ENCODE measurements at places on chromosomes 13 and 19.
A peak's percentile ranks its signal among the peaks of the same experiment; 100 is the strongest.

DNA sequence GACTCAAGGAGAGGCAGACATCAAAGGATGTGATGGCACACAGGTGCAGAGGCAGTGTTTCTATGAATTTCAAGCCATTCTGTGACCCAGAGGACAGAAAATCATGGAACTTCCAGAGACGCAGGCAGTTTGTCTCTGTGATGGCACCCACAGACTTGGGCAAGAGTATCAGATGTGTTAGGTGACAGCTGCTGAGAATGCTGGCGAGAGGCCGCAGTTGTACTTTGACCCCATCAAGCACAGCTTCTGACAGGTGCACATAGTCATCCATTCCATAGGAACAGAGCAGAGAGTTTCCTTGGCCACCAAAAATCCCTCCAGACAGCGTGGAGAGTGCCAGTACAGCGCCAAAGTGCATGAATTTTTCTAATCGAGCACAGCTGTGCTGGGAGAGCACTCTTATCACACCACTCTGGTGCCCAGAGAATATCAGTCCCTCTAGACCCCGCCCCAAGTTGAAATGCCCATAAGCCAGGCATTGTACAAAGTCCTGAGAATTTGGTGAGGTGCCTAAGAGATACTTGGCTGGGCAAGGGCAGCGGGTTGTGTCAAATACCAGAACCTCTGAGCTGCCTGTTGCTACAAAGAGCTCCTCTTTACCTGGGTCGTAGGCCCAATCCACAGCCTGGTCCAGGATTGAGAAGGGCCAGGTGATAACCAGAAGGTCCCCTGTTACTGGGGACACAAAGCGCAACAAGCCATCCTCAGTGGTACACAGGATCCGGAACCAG is 12.4 kb downstream of the WDR87 start:
- no peak for DNase-seq

DNA sequence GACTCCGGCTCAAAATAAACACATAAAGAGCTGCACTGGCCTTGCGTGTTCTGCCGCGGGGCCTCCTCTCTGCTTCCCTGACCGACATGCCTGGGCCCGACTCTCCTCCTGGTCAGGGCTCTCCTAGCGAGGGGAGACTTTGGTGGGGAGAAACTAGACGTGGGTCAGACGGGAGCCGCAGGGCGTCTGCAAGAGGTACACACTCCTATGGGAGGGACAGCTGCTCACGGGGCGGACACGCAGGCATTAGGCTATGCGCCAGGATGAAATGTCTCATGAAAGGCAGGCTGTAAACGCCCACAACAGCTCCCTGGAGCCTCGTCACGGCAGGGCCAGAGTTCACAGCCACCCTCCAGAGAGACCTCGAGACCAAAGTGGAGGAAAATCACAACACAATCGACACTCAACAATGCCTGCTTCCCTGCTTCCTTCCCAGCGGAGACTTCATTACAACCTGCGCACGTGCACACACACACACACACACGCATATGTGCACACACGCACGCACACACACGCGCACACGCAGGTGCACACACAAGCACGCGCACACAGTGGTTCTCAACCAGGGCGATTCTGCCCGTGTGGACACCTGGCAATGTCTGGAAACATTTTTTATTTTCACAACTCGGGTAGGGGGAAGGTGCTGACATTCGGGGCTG is 5.8 kb downstream of the SLC39A3 start:
- DNase-seq = no peak

DNA sequence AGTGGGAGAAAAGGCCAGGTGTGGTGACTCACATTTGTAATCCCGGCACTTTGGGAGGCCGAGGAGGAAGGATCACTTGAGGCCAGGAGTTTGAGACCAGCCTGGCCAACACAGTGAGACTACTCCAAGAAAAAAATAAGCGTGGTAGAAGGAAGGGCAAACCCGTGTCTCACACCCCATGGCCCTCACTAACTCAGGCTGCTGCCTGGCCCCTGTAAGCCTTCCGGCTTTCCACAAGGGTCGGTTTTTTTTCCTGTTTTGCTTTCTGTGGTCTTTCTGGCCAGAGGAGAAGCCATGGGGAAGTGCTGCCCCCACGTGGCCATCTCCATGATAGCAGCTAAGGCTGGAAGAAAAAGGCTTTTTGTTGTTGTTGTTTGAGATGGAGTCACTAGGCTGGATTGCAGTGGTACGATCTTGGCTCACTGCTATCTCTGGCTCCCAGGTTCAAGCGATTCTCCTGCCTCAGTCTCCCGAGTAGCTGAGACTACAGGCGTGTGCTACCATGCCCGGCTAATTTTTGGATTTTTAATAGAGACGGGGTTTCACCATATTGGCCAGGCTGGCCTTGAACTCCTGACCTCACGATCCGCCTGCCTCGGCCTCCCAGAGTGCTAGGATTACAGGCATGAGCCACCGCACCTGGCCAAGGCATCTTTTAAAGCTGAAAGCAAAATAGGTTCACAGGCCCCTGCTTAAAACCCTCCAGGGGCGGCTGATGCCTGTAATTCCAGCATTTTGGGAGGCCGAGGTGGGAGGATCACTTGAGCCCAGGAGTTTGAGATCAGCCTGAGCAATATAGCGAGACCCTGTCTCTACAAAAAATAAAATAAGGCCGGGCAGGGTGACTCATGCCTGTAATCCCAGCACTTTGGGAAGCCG is 7.5 kb upstream of the ARHGEF18 start:
- DNase-seq = peak; percentile 90

DNA sequence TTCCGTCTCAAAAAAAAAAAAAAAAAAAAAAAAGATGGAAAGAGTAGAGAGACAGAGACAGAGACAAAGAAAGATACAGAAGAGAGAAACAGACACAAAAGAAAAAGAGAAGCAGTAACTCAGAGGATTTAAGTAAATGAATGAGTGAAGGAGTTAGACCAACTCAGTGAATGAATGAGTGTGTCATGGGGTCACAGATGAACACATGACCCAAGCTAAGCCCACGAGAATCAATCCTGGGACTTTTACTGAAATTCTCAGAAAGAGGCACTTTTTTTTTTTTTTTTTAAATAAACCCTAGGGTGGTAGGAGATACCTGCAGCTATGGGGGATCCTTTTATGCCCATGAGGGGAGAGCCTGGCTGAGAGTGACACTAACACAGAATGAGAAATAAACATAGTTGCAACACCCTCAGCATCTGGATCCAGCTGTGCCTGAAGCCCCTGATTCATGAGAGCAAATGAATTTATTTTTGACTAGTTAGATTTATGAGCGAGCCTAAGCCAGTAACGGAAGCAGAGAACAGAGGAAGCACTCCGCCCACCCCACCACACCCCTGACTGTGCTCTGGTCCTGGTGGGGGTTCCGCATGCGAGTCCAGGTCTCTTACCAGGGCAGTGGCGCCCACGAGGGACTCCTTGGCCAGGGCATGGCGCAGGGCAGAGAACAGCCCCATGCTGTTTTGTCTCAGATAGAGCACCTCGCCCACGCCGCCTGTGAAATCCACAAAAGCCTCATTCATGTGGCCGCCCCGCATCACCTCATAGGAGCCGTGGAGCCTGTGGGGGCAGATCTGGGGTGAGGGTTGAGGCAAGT is 4.6 kb downstream of the CAPN12 start:
- DNase-seq = no peak

- no peak for DNase-seq
Observed at GRCh38 chr13:50740052-50740741, 103.3 kb downstream of the DLEU7 start.

- DNase-seq = peak; percentile 48
Observed at GRCh38 chr19:27672309-27673047, 1540.5 kb downstream of the UQCRFS1 start.

DNA sequence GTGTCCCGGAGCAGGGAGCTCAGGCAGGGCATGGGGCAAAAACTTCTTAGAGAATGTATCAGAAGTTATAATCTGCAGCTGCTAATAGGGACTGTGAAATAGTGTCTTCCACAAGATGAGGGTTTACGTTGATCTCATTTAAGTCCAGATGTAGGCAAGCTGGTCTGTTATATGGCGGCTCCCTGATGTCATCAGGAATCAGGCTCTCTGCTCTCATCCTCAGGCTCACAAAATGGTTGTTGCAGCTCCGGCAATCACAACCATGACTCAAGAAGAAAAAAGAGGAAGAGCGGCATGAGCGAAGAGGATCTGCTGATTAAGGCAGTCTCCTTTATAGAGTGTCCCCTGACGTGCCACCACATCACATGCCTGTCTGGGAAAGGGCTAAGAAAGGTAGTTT is 191.3 kb downstream of the KLF5 start:
- DNase-seq = no peak

GRCh38 chr13:47890146-47890814 is 110.8 kb downstream of the SUCLA2 start:
- no peak for DNase-seq

DNA sequence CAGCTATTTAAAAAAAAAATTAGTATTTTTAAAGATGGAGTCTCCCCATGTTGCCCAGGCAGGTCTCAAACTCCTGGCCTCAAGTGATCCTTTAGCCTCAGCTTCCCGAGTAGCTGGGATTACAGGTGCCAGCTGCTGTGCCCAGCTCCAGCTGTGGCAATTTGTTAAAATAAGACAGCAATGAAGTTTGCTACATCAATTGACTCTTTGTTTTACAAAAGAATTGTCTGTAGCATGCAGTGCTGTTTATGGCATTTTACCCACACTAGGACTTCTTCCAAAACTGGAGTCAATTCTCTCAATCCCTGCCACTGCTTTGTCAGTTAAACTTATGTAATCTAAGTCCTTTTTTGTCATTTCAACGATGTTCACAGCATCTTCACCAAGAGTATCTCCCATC is 49.3 kb downstream of the NDFIP2 start:
- no peak for DNase-seq

- no peak for DNase-seq
Observed at GRCh38 chr19:43362179-43362578, 8.7 kb downstream of the CD177 start.

DNA sequence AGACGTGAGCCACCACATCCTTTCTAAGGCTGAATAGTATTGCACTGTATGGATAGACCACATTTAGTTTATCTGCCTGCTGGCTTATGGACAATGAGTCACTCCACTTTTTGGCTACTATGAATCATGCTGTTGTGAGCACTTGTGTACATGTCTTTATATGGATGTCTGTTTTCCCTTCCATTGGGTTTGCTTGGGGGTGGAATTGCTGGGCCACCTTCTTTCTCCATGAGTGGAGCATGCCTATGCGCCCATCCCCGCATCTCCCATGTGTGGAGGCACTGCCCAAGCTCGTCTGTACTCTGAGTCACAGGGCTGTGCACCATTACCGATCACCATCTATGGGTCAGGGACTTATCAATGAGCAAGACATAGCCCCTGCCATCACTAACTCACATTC is 127.2 kb upstream of the GJB6 start:
- no peak for DNase-seq

GRCh38 chr19:50599427-50599826 is 31.2 kb upstream of the LRRC4B start:
- DNase-seq = no peak

DNA sequence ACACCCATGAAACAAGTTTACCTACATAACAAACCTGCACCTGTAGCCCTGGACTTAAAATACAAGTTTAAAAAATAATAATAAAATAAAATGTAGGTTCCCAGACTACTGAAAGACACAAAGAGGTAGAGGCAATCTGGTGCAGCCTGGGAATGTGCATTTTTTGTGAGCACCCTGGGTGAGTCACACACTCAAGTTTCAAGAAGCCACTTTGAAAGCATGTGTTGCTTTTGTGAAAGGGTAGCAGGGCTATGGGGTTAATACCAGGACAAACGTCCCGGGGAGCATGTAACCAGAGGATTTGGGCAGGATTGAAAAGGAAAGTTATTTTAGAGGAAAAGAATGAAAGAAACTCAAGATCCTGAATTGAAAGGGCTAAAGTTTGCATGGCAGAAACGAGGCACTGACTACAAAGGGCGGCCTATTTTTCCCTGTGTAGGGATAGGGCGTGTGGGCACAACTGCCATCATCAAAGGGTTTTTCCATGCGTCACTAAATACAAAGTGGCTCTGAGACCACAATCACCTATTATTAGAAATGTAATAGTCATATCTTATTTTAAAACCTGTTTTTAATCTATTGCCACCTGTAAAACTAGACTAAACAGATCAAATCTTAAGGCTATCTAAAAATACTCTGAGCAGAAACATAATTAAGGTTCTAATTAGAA is 314.9 kb downstream of the COG6 start:
- DNase-seq = no peak

- no peak for DNase-seq
Observed at GRCh38 chr19:32165750-32166149, 179.7 kb upstream of the ZNF507 start.

DNA sequence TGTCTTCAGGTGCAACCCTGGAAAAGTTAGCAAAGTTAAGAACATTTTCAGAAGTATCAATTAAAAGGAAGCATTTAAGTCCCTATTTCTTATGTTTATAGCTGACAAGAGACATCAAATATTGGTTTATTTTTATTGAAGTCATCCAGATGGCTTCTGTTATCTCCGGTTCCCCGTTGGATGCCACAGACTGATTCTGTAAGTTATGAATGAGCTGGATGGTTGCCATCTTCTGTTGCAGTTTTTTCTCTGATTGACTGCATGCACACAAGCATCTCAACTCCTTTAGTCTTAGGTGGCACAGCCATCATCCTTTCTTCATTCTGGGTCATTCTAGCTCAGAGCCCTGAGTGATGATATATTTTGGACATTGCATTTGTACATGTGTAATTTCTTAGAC is 10.6 kb upstream of the OXGR1 start:
- DNase-seq = no peak

DNA sequence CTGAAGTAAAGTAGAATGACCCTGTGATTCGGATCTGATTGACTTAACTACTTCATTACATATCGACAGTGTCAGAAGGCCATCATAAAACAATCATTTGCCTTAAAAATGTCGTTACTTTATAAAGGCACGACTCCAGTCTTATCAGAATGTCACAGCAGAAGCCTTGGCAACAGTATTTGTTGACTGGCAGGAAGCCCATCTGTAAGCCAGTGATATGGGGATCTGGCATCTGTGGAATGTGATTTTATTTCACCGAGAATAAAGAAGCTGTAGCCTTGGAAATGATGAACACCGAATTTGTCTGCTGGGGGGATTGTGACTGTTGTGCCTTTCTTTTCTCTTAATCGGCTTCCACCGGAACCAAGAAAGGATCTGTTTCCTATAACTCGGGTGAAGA is 362.5 kb downstream of the TDRD3 start:
- no peak for DNase-seq

- no peak for DNase-seq
Observed at GRCh38 chr19:4493929-4494690, 22.0 kb downstream of the HDGFL2 start.

- DNase-seq = no peak
Observed at GRCh38 chr13:37168151-37168550, 62.7 kb upstream of the CSNK1A1L start.

DNA sequence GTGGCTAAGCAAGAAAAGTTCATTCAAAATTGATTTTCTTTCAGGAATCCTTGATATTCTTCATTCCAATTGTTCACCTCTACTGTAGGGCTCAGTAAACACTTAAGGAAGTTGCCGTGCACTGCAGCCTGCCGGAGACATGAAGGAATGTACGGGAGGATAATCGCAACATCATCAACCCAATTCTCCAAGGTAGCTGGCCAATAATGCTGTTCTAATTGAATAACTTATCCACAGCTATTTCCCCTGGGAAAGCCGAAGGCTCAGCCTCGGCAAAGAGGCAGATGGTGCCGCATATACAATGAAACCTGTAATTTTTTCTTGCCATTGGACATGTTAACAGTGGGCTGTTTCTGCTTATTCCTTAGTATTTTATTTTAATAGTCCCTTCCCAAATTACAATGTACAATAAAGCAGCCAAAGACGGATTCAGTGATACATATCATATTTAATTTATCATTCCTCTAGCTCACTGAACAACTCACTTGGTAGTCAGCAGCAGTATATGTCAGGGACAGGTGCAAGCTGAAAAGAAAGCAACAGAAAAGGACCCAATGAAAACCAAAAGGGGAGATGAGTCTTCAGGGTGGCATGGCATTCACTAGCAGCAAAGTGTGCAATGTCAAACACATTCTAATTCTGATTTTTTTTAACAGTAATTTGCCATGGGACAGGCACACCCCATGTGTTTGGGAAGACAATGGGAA is 420.5 kb upstream of the KLF12 start:
- DNase-seq = no peak

Data from Right ventricle myocardium superior (tissue), 1 donor.